Right lung (tissue), 10 donors: ENCODE measurements at places on chromosomes 7 and 10. TPM values are rescaled to one million over a fixed set of nuclear protein-coding genes. Genes with fewer than 3 reads are reported as not detected.
A peak's percentile ranks its signal among the peaks of the same experiment; 100 is the strongest.

DNA sequence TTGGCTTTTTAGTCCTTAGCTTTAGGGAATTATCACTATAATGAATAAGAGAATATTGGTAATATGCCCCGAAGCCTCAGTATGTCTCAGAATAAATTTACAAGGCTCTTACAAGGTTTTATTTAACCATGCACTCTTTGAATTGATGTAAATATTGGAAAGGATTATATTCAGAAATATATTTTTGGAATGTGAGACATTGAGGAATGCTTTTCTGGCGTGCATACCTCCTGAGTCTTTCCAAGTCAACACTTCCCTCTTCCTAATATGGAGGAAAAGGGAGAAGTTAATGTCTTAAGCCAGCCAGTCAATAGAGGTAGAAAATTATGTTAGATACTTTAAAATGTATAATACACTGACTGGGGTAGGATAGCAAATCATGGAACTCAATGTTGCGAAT, 1.2 kb upstream of the OR2F1 start:
- DNase-seq, result no peak

The GSTO2 gene
- 27.3 TPM for polyA plus RNA-seq

GRCh38 chr7:92840316-92840715, 3.9 kb upstream of the CDK6 start:
- no peak for DNase-seq

DNA sequence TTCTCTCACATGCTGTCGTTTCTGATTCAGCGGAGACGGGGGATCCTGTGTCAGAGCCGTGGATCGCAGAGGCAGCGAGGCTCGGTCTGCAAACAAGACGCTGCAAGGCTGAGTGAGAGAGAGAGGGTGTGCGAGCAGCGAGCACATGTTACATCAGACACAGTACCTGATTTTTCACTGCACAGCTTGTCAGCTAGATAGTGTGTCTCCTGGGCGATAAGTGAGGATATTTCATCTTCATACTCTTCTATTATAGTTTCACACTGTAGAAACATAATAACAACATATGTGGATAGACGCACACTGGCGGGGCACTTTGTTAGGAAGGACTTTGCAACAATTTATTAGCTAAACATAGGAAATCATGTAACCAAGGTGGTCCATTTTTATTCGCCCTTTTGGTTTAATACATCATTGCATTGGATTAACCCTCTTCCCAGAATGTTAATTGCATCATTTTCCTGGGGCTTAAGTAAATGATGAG, 39.5 kb downstream of the CNPY1 start:
- DNase-seq, result no peak

The GIMAP8 gene
- 23.3 TPM for polyA plus RNA-seq

DNA sequence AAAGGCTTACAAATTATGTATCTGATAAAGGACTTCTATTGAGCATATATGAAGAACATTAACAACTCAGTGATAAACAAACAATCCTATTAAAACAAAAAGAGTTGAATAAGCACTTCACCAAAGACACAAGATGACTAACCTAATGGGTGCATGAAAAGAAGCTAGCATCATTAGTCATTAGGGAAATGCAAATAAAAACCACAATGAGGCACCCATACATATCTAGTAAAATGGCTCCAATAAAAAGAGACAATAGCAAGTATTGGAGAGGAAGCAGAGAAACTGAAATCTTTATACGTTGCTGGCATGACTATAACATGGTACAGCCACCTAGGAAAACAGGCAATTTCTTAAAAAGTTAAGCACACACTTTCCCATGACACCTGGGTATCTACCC, 77.6 kb upstream of the ZMIZ1 start:
- no peak for DNase-seq

- DNase-seq, result no peak
Observed at GRCh38 chr7:116802746-116803152, 59.6 kb upstream of the CAPZA2 start.

GRCh38 chr7:94436018-94436604, 41.4 kb downstream of the COL1A2 start:
- DNase-seq, result peak; percentile 56

DNA sequence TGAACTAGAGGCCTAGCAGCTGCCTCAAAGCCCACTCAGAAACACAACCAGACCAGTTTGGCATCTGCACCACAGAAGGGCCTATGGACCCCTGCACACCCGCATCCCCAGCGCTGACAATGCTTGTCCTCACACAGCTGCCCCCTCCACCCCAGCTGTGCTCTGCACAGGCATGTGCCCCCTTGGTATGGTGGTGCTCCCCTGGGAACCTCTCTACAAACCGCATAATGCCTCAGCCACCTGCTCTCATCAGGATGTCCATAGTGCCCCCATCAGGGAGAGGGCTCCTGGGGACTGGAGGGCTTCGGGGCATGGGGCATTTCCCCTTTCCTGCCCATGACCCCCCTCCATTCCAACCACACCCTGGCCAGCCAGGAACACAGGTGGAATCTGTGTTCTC, 347.5 kb downstream of the GRID1 start:
- DNase-seq, result no peak

DNA sequence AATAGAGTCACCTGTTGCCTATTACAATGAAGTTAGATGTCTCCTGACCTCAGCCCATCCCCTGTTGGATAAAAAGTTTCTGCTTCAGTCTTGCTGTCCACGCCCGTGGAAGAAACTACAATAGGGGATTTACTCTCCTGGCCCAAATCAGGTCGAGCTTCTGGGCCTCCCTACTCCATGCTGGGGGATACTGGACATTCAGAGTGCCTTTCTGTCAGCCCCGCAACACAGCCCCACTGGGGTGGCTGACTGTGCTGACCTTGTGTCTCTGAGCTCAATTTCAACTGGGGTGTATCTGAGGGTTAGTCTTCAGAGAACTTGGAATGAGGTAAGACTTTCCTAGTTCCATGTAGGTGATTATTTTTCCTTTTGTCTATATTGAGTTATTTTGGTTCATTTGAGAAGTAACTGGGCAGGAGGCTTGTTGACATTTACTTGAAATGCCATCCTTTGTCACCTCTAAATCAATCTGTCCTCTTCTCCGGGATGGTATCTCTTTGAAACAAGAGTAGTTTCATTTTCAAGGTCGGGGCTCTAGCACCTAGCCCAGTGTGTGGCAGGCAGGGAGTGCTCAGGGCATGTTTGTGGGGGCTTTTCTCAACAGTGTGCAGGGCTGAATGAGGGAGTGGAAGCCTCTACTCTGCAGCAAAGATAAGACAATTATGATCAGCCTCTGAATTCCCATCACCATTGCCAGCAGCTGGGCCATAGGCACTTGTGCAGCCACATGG, 17.7 kb upstream of the CXCL12 start:
- DNase-seq, result no peak

DNA sequence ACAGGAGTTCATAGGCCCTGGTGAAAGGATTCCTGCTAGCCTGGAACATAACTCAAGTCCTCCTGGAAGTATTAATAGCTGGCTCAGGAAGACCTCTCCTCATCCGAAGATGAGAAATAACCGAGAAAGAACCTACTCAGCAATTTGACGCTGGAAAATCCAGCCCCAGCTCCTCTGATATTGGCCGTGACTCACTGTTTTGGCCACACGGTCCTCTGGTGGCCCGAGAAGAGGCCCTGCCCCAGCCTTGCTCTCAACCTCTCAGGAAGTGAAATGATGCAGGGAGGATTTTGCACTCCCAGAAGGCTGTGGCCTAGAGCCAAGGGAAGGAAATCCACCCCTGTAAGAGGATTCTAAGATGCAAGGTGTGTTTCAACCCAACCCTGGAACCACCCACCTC, 121.6 kb downstream of the MTPAP start:
- DNase-seq, result no peak

DNA sequence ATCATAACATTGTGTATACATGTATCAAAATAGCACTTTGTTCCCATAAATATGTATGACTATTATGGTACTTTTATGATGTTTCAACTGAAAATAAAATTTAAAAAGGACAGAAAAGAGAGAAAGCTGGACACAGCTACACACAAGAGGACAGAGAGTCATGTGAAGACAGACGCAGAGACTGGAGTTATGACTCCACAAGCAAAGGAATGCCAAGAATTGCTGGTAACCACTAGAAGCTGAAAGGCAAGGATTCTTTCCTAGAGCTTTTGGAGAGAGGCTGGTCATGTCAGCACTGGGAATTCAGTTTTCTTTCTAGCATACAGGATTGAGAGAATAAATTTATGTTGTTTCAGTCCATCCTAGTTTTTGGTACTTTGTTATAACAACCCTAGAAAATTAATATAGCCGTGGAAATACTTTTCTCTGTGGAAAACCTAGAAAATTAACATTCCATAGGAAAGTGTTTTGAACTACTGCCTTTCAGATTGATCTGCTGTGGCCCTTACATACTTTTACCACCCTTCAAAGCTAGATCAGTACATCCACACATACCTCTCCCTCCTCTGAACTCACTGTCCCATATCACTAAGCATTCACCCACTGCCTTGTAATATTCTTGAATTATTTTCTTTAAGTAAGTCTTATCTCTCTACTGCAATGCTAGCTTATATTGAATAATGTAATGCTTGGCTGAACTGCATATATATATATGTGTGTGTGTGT, 575.3 kb downstream of the IPMK start:
- DNase-seq, result no peak

DNA sequence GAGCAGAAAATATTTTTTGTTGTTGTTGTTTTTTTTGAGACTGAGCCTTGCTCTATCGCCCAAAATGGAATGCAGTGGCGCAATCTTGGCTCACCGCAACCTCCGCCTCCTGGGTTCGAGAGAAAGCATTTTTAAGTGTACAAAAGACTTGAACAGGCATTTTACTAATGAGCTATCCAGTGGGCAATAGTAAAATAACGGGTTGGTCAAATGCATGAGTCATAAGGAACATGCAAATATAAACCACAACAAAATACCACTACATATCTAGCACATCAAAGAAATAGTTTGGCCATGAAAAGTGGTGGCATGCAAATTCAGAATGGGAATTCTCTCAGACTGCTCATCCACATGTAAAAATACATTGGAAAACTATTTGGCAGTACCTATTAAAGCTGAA, 71.7 kb upstream of the TMEM106B start:
- DNase-seq, result no peak

The OR2A7 gene
- 26.0 TPM for polyA plus RNA-seq

- DNase-seq, result no peak
Observed at GRCh38 chr7:79927116-79927515, 207.5 kb upstream of the GNAI1 start.

DNA sequence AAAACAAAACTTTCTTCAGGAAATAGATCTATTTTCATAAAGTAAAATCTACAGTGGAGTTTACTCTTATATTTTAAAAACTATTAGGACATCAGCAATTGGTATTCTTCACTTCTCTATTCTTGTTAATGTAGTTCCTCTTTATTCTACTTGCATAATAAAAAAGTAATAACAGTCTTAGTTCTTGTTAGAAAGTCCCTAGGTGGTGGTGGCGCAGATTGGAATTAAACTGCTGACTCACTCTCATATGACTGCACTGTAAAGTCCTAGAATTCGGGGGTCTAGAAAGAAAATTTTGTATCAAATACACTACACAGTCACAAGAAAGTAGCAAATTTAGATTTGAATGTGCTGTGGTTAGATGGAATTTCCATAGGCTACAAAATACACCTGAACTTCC, 44.6 kb upstream of the TES start:
- no peak for DNase-seq

The FAM24B gene
- polyA plus RNA-seq, result 7.0 TPM

The SLC26A5 gene
- 1.4 TPM for polyA plus RNA-seq

The FOXI2 gene
- not detected for polyA plus RNA-seq

The SPDYE1 gene
- polyA plus RNA-seq, result 2.0 TPM
